ENCODE measurements at places on chromosomes 5 and 9.

DNA sequence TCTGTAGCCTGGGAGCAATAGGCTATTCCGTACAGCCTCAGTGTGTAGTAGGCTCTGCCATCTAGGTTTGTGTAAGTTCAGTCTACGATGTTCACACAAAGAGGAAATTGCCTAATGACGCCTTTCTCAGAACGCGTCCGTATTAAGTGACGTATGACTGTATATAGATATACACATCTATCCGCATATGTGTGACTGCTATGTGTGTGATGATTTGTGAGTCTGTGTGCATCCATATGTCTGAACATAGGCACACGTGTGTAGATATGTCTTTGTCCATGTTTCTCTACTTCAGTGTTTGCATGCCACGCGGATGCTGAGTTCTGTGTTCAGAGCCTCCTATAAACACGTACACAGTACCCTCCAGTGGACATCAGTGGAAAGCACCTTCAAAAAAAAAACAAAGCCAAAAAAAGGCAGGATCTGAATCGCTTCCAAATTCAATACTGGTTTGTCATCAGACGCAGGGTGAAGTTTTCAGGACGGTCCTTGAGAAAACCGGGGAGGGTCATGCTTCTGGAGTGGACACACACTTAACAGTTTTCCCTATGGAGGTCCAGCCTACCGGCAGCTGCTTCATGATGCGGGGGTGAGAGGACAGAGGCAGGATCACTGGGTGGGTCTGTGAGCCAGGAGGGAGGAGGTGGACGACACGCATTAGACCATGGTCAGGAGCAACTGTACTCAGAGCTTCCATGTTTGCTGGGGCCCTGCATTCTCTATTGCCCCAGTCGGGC, 29.5 kb upstream of the ALDH1B1 start:
- peak; percentile 87 for DNase-seq

DNA sequence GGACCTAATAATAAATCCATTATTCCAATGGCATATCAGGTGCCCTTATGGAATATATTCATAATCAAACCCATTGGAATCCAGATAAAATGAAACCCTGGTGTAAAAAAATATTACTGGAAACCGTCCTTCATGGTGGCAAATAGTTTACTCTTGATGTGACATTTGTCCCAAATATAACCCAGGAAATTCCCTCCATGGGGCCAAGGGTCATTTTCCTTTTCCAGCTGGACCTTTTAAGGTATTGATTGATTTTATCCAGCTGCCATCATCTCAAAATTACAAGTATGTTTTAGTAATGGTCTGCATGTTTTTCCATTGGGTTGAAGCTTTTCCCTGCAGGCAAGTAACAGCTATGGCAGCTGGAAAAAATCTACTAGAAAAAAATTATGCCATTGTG, 8.4 kb upstream of the UGT3A1 start:
- no peak for DNase-seq

DNA sequence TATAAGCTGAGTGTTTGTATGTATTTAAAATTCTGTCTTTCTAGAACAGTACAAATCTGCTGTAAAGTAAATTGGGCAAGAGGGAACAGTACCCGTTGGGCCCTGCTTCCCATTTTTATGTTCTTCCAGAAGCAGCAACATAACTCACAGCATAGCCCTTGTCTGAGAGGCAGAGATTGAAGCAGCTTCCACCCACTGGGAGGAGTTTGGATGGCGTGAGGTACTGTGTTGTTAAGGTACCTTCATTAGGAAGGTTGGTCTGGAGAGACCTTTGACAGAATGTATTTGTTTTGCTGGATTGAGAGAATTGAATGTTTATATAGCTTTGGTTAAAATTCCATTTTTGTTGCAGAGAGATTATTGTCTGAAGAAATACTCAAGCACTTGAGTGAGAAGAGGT, 24.8 kb downstream of the RAI14 start:
- no peak for DNase-seq

DNA sequence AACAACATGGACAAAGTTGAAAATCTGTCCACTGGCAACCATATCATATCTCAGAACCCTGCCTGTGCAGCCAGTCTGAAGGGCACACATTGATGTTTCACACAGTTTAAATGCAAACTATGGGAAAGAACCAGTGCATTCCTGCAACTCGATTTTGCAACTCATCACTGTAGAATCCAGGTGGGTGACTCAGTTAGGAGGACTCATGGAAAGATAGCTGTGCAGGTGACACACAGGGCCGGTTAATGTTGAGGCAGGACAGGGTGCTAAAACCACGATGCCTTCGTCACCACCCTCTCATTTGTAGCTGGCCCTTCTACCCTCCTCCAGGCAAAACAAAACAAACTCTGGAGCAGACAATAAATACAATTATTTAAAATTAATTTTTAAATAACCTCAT, 62.8 kb downstream of the TLE1 start:
- no peak for DNase-seq

DNA sequence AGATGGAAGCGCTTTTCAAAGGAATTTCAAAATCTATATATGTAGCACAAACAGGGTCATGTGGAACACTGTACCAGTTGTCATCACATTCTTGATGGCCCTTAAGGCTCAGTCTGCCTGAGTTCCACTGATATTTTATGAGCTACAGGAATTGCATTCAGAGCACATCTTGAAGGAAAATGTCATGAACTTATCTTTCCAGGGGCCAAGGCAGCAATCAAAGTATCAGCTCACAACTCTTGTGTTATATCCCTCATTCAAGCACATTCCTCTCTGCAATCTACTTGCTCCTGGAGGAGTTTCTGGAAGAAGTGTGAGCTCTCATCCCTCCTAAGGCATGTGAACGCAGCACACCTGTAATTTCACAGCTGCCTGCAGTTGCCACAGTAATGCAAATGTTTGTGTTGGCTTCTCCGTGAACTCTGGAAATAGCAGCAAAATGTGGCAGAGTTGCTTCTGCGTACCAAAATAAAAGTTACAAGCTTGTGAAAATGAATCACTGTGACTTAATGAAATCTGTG, 89.7 kb upstream of the EQTN start:
- DNase-seq = no peak

DNA sequence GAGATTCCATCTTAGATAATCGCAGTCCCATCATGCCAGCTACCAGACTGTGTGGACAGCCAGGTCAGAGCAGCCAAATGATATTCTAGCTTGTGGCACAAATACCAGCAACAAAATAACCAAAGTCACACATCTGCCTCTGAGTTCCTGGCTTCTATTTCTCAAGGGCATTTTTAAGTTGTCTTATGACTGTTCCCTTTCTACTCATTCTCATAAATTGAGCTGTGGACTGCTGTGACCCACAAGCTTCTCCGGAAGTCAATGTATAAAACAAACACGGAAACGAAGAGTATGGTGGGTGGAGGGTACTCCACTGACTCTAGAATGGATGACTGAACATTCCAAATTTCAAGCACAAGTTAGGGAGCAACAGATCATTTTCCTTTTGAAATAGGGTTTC, 43.9 kb downstream of the PDCD1LG2 start:
- DNase-seq = no peak

All from COR-L47 (cell line).